ENCODE measurements at places on chromosomes 7 and 10.

GRCh38 chr7:105196473-105196872 lies 182.5 kb downstream of the KMT2E start:
- no peak for DNase-seq

DNA sequence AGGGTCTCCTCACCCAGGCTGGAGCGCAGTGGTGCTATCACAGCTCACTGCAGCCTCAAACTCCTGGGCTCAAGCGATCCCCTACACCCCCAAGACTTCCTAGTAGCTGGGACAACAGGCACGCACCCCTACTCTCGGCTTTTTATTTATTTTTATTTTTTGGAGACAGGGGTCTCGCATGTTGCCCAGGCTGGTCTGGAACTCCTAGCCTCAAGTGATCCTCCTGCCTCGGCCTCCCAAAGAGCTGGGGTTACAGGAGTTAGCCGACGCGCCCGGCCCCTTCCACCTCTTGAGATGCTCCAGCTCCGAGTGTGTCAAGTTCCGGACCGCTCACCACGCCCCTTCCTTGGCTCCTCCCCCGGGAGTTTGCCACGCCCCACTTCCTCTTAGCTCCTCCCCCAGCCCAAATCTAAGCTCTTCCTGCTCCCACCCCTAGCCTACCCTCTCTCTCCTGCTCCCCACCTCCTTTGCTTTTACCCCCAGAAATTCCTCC lies 6.3 kb downstream of the NAT16 start:
- DNase-seq = no peak

GRCh38 chr7:5607951-5608656 lies 173.4 kb downstream of the RNF216 start:
- no peak for DNase-seq

GRCh38 chr10:48287417-48288391 lies 13.2 kb upstream of the FRMPD2 start:
- no peak for DNase-seq

- DNase-seq = no peak
Measured at GRCh38 chr7:108181073-108181985, 51.2 kb upstream of the LAMB4 start.

DNA sequence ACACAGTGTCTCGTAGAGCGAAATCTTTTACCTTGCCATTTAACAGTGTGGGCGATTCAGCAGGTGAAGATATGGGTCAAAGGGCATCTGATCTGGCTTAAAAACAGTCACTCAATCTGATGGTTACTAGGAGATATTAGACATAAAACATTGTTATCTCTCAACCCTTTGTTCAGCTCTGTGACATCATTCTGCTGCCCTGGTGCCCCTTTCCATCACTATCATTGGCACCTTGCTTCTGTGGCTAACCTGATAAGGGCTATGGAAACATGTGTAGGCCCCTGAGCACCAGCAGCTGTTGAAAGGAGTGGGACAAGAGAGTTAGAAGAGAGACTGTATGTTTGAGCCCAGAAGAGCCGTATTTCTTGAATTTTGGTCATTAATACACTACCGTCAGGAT lies 650.3 kb downstream of the PHTF2 start:
- DNase-seq = no peak

DNA sequence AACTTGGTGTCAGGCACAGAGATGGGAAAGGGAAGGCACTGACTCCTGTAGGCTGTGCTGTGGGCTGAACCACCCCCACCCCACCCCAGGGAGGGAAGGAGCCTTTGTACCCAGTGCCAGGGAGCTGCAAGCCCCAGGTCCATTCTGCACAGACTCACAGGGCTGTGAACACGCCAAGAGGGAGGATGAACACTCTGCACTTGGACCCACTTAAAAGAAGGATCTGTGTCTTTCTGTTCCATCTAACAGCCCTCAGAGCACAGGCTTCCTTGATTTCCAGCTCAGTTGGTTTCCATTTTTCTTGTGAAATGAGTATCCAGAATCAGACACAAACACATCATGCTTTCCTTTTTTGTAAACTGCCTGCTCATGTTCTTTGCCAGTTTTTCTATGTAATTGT lies 84.9 kb downstream of the GRB10 start:
- no peak for DNase-seq

DNA sequence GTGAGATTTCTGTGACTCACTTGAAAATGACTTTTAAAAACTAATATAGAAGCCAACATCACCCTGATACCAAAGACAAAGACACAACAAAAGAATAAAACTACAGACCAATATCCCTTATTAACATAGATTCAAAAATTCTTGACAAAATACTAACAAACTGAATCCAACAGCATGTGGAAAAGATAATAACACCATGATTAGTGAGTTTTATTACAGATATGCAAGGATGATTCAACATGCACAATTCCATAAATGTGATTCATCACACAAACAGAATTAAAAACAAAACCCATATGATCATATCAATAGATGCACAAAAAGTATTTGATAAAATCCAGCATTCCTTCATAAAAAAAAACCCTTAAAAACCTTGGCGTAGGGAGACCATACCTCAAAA lies 6.5 kb downstream of the MGAM start:
- DNase-seq = no peak

DNA sequence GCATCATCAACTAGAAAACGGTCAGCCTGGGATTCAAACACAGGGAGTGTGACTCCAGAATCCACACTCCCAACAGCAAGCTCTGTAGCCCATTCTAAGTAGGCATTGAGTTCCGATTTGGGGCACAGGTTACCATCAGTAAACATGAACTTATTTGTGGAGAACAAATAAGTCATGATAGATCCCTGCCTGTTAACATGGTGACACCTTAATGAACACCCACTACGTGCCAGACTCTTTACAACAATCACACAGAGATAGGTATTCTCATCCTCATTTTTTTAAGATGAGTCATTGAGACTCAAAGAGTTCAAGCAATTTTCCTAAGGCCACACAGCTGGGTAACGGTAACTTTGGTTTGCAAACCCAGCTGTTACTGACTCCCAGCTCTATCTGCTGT lies 91.5 kb downstream of the LYZL2 start:
- DNase-seq = no peak

- peak; percentile 72 for DNase-seq
Measured at GRCh38 chr7:31633894-31634494, 53.0 kb upstream of the PPP1R17 start.

GRCh38 chr10:86651021-86651471 lies 3.3 kb upstream of the OPN4 start:
- DNase-seq = peak; percentile 30

DNA sequence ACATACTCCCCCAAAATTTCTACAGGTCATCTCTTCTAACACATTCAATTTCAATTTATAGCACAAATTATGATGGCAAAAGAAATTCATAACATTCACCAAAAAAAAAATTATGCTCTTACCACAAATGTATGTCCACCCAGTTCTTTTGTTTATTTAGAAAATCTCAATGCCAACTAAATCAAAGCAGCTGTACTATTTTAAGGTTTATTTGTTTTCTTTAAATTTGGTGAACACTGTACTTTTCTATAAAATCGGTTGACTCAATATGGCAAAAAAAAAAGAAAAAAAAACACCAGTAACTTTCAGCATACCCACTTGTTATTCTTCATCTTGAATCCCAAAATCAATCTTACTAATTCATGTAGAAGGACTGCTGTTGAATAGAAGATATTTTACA lies 225.7 kb downstream of the AGMO start:
- DNase-seq = no peak

- DNase-seq = no peak
Measured at GRCh38 chr7:98956469-98956868, 78.1 kb downstream of the TRRAP start.

DNA sequence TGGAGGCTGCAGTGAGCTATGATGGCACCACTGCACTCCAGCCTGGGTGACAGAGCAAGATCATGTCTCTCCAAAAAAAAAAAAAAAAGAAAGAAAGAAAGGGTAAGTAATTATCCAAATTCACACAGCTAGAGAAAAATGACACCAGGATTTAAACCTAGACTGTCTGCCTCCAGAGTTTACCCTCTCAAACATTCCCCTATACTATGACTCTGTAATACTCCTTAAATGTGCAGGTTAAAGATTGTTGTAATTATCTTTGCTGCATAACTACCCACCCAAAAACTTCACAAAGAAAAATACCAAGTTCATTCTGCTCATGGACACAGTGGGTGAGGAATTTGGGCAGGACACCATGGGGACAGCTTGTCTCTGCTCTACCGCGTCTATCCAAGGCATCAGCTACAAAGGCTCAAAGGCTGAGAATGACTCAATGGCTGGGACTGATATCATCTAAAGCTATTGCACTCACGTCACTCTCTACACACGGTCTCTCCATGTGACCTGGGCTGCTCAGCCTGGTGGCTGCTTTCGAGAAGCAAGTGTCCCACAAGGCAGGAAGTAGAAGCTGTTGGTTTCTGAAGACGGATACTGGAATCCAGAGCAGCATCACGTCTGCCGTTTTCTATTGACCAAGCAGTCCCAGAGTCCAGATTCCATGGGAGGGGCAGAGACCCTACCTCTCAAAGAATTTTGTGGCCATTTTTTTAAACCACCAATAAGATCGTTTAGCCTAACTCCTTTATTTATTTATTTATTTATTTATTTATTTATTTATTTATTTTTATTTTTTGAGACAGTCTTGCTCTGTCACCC lies 185.7 kb upstream of the AUTS2 start:
- DNase-seq = no peak

DNA sequence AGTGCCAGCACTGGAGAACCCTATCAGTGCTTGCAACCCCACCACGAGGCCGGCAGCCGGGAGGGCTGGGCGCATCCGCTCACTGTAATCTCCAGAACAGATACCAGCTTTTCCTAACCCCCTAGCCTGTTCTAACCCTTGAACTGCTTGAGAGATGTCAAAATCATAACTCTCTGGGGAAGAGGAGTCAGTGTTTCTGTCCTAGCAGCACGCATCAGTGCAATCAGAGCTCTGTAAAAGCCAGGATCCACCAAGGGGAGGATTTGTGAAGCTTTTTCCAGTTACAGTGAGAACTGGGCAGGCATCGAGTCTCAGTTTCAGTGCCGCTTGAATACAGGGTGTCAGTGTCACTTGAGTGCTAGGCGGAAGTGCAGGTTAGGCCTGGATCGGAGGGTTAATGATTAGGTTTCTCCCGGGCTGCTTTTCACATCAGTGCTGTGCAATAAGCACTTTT lies 104.5 kb upstream of the INSYN2A start:
- no peak for DNase-seq

DNA sequence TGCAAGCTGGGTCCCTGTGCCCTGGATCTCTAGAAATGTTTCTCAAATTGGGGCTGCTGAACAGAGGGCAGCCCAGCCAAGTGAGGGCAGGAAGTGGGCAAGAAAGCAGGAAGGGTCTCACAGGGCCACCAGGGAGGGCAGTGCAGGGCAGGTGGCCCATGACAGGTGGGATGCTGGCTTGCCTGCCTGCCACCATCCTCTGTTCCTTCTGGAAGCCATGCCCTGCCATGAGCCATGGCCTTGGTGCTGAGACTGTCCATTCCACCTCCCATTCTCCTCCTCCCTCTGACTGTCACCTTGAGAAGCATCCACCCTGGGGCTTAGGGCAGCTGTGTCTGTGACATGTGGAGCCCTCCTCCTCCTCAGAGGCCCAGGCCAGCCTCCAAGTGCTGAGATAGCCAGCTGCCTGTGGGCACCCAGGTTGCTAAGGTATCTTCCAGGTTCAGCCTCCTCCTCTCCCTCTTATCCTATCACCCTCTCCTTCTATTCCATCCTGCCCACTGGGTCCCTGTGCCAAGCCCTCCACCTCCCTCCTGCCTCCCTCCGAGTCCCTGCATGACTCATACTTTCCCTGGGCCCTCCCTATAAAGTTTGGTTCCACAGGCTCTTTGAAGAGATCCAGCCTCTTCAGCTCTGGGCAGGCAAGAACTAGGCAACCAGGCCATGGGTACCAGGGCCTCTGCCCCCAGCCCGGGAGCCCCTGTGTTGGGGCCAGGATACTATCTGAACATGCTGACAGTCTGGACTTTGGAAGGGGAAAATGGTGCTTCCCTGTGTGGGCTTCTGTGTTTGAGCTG lies 1.3 kb downstream of the VSIR start:
- DNase-seq = no peak

GRCh38 chr10:5467207-5467535 lies 32.2 kb downstream of the CALML5 start:
- peak; percentile 70 for DNase-seq

DNA sequence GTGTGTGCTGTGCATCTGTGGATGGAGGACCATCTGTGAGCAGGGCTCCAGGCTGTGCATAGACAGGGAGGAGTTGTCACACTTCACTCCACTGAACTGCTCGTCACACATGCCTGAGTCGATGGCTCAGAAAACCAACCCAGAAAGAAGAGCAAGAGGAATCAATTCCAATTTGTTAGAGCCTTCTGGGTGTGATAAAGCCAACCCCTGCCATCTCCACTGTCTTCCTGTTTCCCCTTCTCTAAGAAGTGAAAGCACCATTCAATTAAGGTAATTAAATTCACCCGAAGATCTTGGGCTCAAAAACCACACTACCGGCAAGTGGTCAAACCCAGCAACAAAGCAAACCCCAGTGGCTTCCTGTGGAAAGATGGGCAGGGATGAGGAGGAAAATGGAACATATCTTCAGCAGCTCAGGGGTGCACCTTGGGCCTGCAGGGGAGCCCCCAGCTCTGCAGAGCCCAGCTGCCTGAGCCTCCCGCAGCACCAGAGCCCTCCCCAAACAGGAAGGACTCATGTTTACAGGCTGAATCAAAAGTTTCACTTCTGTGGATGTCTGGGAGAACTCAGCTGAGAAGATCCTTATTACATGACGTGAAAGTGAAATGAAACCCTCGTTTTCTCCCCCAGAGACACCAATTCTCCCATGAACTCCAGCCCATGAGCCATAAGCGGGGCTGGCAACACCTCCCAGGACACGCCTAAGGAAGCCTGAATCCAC lies 10.9 kb downstream of the C10orf71 start:
- DNase-seq = no peak

- no peak for DNase-seq
Measured at GRCh38 chr10:66102756-66103155, 823.1 kb upstream of the LRRTM3 start.

DNA sequence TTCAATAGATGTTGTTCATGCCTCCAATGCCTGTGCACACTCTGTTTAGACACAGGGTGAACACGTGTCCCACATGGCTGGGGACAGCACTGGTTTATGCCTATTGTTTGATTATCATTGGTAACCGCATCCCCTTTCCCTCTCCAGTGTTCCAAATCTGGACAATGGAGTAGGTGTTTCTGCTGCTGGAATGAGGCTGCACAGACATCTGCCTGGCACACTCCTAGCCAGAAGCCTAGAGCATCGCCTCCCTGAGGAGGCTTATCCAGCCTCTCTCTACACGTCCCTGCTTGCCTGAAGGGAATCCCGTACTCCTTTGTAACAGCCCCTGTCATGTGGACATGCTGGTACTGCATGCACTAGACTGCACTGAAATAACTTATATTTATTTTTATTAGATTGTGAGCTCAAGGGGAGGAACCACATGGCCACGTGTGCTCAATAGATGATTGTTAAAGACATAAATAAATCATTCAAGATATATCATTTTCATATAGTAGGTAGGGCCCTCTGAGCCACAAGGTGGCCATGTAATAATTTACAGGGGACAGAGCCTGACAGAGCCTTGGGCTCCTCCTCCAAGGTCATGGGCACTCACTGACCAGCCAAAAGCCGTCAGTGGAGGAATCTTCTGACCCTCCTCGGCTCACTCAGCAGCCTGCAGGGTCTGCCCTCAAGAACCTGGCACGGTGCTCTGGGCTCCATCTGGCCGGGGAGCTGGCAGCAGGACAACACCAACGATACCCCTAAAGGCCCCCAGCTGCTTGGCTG lies 310.9 kb upstream of the ZNF32 start:
- no peak for DNase-seq

GRCh38 chr10:114081911-114082583 lies 38.4 kb downstream of the ADRB1 start:
- no peak for DNase-seq

All from right forelimb (tissue), 1 donor.